Germinal center (tissue), 1 donor: ENCODE measurements at places on chromosomes 13 and 19.

DNA sequence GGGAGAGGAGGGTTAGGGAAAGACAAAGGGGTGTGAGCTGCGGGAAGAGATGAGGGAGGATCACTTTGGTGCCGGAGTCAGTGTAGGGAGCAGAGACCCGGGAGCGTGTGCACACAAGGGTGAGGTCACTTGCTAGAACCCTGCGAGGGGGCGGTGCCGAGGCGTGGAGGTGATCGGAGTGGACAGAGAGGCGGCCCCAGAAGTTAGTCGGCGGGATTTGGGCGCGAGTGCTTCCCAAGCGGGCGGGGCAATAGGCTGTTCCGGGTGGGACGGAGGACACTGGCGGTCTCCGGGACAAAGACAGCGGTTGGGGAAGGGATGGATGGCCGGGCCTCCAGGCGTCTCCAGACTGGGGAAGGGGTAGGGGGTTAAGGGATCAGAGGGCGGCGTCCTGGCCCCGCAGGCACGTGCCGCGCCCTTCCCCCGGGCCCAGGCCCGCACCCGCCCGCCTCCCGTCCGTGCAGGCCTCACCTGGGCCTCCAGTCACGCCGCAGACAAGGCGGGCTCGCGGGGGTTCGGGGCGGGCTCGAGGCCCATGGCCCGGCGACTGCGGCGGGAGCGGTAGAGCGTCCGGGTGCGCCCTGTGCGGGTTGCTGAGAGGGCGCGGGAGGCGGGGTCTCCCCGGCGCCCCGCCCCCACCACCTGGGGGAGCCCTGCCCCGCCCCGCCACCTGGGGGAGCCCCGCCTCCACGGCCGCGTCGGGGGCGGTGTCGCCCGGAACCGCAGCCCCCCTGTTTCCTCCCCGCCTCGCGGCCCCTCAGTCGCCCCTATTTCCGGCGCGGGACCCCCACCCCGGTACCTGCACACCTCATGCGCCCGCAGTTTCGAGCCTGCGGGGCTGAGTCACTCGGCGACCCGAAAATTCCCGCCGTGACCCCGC, at the start of gene LPAR2:
LPAR2 (minus strand) TSS at position 600 of the 880 bp plus-strand sequence. CDS start 945 bp downstream, outside the sequence.
- peak; percentile 98 for DNase-seq

- no peak for DNase-seq
Observed at GRCh38 chr13:31638577-31638976, 100.7 kb upstream of the RXFP2 start.

- no peak for DNase-seq
Observed at GRCh38 chr13:57858376-57858775, 226.8 kb downstream of the PCDH17 start.

DNA sequence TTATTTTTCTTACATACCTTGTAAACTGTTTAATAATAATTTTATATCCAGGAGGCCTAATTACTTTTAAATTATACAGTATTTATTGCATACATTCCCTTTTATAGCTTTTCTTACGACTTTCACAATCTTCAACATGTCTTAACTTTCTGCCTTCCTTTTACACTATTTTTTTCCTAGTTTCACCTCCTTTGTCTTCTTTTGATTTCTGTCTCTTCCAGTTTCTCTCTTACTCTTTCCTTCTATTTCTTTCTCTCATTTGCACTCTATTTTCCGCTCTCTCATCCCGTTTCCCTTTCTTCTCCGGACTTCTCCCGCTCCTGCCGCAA, 11.5 kb downstream of the ZNF552 start:
- no peak for DNase-seq

DNA sequence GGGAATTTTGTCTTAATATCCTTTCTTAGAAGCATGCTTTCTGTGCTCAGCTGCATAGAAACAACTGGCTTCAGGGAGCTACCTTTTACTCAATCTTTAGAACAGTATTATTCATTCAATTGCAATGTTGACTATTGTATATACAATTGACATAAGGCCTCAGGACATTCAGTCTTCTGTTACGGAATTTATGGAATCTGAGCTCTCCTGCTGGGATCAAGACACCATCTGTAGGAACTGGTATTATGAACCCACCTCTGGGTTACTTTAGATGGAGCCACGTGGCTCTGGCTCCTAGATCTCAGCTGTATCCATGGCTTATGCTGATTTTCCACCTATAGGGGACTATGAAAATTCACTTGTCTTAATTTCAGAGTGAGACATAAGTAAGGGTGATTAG, 716.2 kb upstream of the GPC6 start:
- DNase-seq = no peak

DNA sequence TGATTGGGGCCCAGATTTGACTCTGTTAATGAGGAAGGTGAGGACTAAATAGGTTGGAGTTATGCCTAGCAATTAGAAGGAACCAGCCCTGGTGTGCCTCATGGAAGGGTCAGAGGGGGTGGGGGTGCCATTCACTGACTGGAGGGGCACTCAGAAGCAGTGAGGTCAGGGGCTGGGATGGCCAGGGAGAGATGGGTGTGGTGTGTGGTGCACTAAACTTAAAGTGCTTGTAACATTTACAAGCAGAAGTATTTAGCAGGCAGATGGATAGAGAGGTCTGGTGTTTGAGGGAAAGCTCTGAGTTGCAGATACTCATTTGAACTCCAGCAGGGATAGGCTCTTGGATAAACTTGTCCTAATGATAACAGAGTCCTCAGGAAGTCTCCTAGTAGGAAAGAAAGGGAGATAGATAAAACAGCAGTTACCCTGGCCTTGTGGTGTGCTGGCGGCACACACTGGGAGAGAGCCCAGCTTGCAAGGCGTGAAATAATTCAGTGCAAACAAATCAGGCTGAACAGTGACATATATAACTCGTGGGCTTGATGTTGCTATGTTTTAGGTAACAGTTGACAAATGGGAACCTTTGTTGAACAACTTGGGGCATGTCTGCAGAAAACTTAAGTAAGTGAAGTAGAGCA, 20.0 kb upstream of the UPF3A start:
- DNase-seq = no peak
